ENCODE measurements at places on chromosomes 7 and 10. TPM values are rescaled to one million over a fixed set of nuclear protein-coding genes. Genes with fewer than 3 reads are reported as not detected.

DNA sequence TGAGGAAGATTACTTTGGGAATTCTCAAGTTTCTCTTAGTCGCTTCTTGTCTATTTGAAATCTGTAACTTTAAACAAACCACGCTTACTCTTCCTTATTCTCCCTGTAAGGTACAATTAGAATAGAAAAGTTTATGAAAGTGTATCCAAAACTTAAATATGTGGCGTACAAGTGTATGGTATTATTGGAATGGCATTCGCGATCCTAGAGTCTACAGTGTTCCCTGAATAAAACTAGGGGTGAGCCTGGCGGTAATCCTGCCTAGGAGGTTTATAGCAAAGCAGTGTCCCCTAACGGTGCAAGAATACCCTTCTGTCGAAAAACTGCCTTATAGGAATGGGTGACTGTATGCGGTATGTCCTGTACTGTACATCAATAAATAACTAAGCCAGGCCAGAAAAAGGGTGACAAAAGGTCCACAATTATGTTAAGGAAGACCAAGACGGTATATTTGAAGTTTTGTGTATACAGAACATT lies 1.2 kb downstream of the TASOR2 start:
- H3K36me3 ChIP-seq: no peaks in the 10 kb centered on the region
- peak overlapping the region; percentile 98 for H3K4me3 ChIP-seq

GRCh38 chr7:2834748-2835441 lies 9.2 kb downstream of the GNA12 start:
- no peak overlapping the region for H3K4me3 ChIP-seq
- no peaks in the 10 kb centered on the region for H3K36me3 ChIP-seq
- no peak overlapping the region for H3K27ac ChIP-seq
- peaks cover 19% of the 10 kb centered on the region for H3K4me1 ChIP-seq
- DNase-seq: no peak
- no peaks in the 10 kb centered on the region for H3K27me3 ChIP-seq

DNA sequence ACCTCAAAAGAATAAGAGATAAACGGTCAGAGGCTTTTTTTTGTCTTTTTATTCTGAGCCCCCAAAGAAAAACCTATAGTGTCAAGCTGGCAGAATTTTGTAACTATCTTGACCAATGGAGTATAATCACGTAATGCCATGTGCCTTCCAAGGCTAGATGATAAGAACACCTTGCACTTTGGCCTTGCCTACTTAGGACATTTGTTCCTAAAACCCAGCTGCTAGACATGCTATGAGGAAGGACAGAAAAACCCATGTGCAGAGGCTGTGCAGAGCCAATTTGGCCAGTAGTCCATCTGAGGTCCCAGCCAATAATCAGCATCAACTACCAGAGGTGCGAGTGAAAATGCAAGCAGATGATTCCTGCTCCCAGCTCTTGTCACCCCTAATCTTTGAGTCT lies 69.9 kb downstream of the EPDR1 start:
- no peak overlapping the region for H3K4me3 ChIP-seq
- no peaks in the 10 kb centered on the region for H3K27me3 ChIP-seq
- no peaks in the 10 kb centered on the region for H3K4me1 ChIP-seq
- no peak overlapping the region for H3K27ac ChIP-seq

DNA sequence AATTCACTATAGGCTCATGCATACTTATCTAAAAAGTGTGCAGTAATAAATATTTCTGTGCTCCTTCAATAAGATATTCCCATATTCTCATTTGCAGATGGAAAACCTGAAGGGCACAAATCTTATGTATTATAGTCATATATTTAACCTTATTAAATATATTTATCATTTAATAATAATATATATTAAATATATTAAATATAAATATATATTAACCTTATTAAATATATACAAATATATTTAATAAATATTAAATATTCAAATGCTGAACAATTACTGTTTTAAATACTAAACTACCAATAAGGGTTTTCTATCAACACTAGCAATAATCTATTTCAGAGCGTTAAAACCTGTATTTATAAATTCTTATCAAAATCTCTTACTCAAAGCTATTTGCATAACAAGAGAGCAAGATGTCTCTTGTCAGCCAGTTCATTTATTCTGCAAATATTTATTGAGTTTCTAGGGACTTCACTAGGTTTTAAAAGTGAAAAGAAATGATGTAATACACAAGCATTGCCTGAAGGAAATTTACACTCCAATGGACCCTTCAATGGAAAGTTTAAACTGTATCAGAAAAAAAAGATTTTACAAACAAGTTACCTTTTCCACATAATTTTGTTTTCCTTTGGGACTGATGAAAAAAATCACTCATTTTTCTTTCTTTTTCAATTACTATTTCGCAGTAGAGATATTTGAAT lies 159.2 kb downstream of the AGMO start:
- no peak overlapping the region for H3K27ac ChIP-seq
- DNase-seq: no peak
- H3K4me1 ChIP-seq: no peaks in the 10 kb centered on the region
- no peak overlapping the region for H3K4me3 ChIP-seq
- H3K36me3 ChIP-seq: no peaks in the 10 kb centered on the region
- H3K27me3 ChIP-seq: no peaks in the 10 kb centered on the region

DNA sequence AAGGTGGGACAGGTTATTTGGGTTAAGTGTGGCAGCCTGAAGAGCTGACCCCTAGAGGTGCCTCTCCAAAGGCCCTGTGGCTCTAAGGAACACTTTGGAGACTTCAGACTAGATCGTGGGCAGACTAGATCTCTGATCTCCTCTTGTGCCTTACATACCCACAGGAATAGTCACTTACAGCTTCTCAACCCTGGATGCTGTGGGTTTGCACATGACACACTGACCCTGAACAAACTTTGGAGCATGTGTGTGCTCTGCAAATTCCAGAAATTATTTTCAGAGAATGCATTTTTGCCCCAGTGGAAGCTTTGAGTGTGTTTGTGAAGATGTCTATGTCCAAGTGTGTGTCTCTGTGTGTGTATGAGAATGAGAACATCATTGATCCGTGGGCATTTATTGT lies 119.6 kb downstream of the EMX2 start:
- H3K4me1 ChIP-seq: no peaks in the 10 kb centered on the region
- no peak overlapping the region for H3K27ac ChIP-seq
- DNase-seq: no peak
- H3K36me3 ChIP-seq: no peaks in the 10 kb centered on the region
- H3K4me3 ChIP-seq: no peak overlapping the region

DNA sequence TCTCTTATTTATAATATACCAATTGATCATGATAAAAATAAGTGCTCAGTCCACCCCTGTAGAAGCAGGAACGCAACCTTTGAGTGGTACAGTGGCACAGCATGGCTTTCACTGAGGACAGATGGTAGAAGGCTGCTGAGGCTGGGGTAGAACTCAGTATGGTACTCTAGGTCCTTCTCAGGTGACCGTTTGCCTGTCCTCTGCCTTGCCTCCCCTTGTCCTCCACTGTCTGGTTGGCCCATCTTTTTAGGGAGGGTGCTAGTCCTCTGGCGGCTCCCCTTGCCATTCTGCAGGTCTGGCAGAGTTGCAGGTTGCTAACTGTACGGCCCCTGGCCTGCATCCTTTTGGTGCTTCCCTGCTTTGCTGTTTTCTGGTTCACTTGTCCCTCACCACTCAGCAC lies 27.3 kb downstream of the SLC18A2 start:
- DNase-seq: no peak
- no peaks in the 10 kb centered on the region for H3K36me3 ChIP-seq
- H3K4me1 ChIP-seq: no peaks in the 10 kb centered on the region
- no peak overlapping the region for H3K4me3 ChIP-seq
- no peaks in the 10 kb centered on the region for H3K27me3 ChIP-seq

DNA sequence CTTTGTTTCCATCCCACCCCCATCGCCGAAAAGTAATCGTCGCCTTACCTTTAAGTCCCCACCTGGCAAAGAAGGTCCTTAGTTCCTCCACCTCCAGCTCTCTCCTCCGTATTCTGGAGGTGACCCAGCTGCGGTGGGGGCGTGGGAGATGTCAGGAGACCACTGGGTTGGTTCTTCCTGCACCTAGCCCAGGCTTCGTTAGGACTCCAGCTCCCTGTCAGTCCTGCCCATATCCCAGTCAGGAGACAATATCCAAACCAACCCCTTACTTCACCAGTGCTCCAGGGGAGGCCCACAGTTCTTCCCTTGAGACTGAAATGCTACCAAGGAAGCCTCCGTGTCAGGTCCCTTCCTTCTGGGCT lies 693 bp downstream of the ADIRF start:
- H3K27me3 ChIP-seq: no peaks in the 10 kb centered on the region
- DNase-seq: no peak
- H3K36me3 ChIP-seq: no peaks in the 10 kb centered on the region
- H3K4me1 ChIP-seq: peaks cover 6% of the 10 kb centered on the region
- H3K4me3 ChIP-seq: no peak overlapping the region
- no peak overlapping the region for H3K27ac ChIP-seq

- no peak for DNase-seq
- H3K4me3 ChIP-seq: no peak overlapping the region
- no peak overlapping the region for H3K27ac ChIP-seq
- H3K4me1 ChIP-seq: no peaks in the 10 kb centered on the region
- H3K36me3 ChIP-seq: no peaks in the 10 kb centered on the region
Measured at GRCh38 chr10:118102121-118102520, 55.4 kb upstream of the RAB11FIP2 start.

- H3K4me3 ChIP-seq: no peak overlapping the region
- no peak overlapping the region for H3K27ac ChIP-seq
- no peaks in the 10 kb centered on the region for H3K4me1 ChIP-seq
- DNase-seq: peak; percentile 57
- no peaks in the 10 kb centered on the region for H3K27me3 ChIP-seq
- no peaks in the 10 kb centered on the region for H3K36me3 ChIP-seq
Measured at GRCh38 chr7:50142425-50143017, 49.5 kb upstream of the ZPBP start.

GRCh38 chr10:70634011-70634410 lies 31.5 kb upstream of the PRF1 start:
- no peaks in the 10 kb centered on the region for H3K4me1 ChIP-seq
- no peak for DNase-seq

- DNase-seq: no peak
- no peaks in the 10 kb centered on the region for H3K4me1 ChIP-seq
- H3K27me3 ChIP-seq: peaks cover 3% of the 10 kb centered on the region
- H3K27ac ChIP-seq: no peak overlapping the region
- no peaks in the 10 kb centered on the region for H3K36me3 ChIP-seq
Measured at GRCh38 chr7:50795831-50796230, 13.1 kb upstream of the GRB10 start.

GRCh38 chr10:118827053-118827452 lies 72.3 kb upstream of the CACUL1 start:
- no peak for DNase-seq
- H3K4me3 ChIP-seq: no peak overlapping the region
- no peaks in the 10 kb centered on the region for H3K4me1 ChIP-seq
- no peaks in the 10 kb centered on the region for H3K36me3 ChIP-seq

GRCh38 chr7:88452646-88453045 lies 146.0 kb upstream of the STEAP4 start:
- H3K27me3 ChIP-seq: no peaks in the 10 kb centered on the region
- H3K36me3 ChIP-seq: no peaks in the 10 kb centered on the region
- no peaks in the 10 kb centered on the region for H3K4me1 ChIP-seq
- no peak for DNase-seq

- H3K4me1 ChIP-seq: peaks cover 12% of the 10 kb centered on the region
- no peaks in the 10 kb centered on the region for H3K36me3 ChIP-seq
- no peaks in the 10 kb centered on the region for H3K27me3 ChIP-seq
- H3K27ac ChIP-seq: no peak overlapping the region
Measured at GRCh38 chr10:74282151-74282847, 131.3 kb downstream of the ADK start.

DNA sequence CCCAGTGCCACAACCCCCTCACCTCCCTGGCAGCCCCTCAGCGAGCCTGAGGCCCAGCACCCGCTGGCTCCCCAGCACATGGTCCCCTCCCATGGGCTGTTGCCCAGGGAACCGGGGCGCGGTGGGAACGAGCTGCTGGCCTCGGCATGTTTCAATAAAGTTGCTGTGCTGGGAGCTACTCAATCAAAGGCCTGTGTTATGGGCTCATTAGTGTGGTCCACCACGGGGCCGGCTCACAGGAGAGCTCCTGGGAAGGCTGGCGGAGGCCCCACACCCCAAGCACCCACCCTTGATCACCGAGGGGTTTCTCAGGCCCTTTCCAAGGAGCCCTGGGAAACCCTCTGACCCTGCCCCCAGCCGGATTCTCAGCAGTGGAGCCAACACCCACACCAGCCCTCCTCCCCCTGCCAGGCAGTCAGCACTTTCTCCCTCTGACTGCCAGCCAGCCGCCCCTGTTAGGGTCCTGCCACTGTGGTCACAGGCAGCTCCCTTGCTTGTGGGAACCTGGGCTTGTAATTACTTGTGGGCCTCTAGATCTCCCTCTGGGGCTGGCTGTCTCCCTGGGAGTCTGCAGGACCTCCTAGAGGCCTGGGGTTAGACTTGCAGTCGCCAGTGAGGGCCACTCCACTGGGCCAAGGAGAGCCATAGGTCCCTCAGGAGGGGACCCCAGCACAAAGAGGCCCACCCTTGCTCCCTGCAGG lies 24.8 kb upstream of the TRIM8 start:
- H3K27ac ChIP-seq: no peak overlapping the region
- H3K4me1 ChIP-seq: no peaks in the 10 kb centered on the region
- no peak overlapping the region for H3K4me3 ChIP-seq
- no peak for DNase-seq

GRCh38 chr7:133562621-133563020 lies 309.7 kb downstream of the EXOC4 start:
- peaks cover 6% of the 10 kb centered on the region for H3K4me1 ChIP-seq
- DNase-seq: no peak
- H3K4me3 ChIP-seq: no peak overlapping the region
- H3K27me3 ChIP-seq: no peaks in the 10 kb centered on the region
- no peak overlapping the region for H3K27ac ChIP-seq

Gene MKX
- total RNA-seq: not detected

Gene AKR1C3
- total RNA-seq: 627 TPM

Gene PRXL2A
- 98.7 TPM for total RNA-seq

Gene CPA4
- total RNA-seq: not detected

Gene SGCE
- 49.2 TPM for total RNA-seq

Gene UBE2D1
- total RNA-seq: 18.6 TPM

Gene EIF4H
- total RNA-seq: 453 TPM

Gene CSGALNACT2
- total RNA-seq: 18.6 TPM

Gene SFMBT2
- total RNA-seq: 11.8 TPM

Gene COL13A1
- 3.0 TPM for total RNA-seq

Gene NKX2-3
- not detected for total RNA-seq

Gene CRYGN
- 0.13 TPM for total RNA-seq

Gene IKZF1
- 3.7 TPM for total RNA-seq

Gene LLCFC1
- total RNA-seq: not detected
